ENCODE measurements at places on chromosomes 2 and 18.

DNA sequence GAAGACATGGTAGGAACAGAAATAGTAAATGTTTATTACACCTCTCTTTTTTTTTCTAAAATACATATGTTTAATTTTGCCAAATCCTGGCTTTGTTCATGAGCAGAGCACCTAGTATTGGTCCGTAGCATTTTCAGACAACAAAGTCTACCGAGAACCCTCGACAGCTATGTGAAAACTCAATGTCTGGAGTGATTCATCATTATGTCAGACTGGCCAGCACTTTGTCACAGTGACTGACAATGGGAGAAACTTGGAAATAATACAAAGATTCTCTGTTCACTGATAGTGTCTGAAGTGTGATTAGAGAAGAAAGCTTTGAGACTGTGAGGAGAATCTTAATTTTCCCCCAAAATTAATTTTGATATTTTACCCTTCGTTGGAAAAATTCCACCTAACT is 143.0 kb downstream of the HNMT start:
- DNase-seq: no peak

DNA sequence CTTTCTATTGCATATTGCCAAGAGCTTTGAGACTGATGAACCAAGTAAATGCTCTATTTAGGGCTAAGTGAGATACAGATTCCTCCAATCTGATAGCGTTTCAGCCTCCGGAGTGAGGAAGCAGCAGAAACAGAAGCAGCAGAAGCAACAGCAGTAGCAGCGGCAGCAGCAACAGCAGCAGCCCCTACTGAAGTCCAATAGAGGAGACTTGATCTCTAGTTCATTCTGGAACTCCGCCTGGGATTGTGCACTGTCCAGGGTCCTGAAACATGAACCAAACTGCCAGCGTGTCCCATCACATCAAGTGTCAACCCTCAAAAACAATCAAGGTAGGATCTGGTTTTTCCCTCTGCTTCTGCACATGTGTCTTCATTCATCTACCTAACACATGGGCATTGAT is at the start of gene DPP10:
Gene DPP10, plus strand, starts transcription at position 132 of the 400 bp plus-strand sequence.
- peak; percentile 5 for DNase-seq

DNA sequence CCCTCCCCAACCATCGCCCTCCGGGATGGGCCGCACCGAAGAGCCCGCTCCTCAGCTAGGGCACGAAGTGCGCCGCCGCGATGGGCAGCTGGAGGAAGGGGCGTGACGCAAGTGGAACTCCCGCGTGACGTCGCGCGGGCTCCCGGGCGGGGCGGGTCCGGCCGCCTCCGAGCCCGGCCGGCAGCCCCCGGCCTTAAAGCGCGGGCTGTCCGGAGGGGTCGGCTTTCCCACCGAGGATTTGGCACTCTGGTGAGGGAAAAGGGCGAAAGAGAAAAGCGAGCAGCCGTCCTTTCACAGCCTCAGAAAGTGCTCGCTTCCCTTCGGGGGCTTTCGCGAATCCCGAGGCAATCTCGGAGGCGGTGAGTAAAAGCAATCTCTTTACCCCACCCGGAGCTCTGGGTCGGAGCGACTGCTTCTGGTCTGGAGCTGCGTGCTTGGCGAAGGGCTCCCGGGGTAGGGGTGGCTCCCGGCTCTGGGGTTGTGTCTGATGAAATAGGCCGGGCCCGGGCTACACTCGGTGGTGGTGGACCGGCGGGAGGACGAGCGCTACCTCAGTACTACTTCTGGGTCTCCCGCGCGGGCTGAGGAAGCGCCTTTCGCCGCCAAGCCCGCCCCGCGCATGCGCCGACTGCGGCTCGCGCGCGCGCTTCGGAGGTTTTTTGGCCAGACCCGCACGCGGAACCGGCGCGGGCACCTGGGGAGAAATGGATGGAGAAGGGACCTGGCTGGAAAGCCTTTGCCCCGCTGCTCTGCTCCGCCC is at the start of gene RBBP8:
Gene RBBP8, plus strand, starts transcription at position 123 of the 760 bp plus-strand sequence. CDS start 3,524 bp downstream, outside the sequence.
- peak; percentile 79 for DNase-seq

DNA sequence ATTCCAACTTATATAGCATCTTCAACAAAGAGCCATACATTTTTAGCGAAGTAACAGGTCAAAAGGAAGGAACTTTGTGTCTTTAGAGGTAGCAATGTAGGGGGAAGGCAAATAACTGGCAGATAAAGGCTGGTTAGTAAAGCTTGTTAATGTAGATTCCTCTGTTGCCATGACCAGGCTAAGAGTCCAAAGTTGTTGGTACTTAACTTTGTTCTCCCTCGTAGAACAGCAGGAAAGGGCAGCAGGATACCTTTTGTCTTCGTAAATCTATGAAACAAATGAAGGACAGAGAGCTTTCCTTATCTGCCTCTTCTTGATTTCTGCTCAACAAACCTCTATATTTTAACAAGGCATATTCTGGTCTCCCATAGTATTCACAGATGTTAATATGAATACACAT is 18.6 kb downstream of the ZBTB14 start:
- DNase-seq: no peak

DNA sequence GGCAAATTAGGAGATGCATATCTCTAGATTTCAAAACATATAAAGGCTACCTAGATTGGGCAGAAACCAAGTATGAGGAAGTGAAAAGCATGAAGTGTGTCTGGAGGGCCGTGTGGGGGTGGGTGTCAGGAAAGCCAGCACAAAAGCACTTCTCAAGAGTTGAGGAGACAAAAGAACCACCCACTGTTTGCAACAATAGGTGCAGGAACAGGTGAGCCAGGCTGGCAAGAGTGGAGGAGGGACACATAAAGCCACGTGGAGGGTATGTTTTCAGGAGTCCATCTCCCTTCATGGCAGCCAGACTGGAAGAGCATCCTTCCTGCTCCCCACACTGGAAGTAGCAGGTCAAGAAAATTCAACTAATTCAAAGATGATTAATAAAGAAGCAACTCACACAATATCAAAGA is 96.4 kb downstream of the CERS6 start:
- no peak for DNase-seq

DNA sequence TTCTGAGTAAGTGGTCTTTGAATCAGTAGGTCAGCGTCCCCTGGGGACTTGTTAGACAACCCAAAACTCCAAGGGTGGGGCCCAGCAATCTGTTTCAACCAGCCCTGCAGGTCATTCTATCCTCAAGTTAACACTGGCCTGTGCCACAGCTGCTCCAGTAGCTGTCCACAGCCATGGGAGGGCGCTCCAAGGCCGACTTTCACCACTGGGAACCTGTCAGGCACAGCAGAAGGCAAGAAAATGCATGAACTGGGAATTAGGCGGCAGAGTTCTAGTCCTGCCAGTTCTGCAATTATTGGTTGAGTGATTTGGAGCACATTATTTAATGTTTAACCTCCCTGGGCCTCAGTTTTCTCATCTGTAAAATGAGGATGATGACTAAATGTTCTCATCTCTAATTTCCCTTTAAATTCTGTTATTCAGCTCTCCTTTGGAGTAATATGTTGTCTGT is 17.4 kb upstream of the MRPL33 start:
- peak; percentile 8 for DNase-seq

All from hippocampal formation (tissue), 2 donors.